Panc1 (cell line): ENCODE measurements at places on chromosomes 12 and 14.

DNA sequence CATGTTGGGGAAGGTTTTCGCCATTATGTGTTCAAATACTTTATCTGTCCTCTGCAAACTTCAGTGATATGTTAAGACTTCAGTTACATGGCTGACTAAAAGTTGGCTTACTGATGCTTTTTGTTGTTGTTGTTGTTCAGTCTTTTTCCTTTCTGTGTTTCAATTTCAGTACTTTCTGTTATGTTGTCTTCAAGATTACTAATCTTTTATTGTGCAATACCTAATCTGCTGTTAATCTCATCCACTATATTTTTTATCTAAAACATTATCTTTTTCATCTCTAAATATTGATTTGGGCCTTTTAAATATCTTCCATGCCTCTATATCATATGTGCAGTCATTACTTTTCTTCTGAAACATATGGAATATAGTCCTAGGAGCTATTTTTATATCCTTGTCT is 7.0 kb downstream of the CGRRF1 start:
- no peak for DNase-seq

DNA sequence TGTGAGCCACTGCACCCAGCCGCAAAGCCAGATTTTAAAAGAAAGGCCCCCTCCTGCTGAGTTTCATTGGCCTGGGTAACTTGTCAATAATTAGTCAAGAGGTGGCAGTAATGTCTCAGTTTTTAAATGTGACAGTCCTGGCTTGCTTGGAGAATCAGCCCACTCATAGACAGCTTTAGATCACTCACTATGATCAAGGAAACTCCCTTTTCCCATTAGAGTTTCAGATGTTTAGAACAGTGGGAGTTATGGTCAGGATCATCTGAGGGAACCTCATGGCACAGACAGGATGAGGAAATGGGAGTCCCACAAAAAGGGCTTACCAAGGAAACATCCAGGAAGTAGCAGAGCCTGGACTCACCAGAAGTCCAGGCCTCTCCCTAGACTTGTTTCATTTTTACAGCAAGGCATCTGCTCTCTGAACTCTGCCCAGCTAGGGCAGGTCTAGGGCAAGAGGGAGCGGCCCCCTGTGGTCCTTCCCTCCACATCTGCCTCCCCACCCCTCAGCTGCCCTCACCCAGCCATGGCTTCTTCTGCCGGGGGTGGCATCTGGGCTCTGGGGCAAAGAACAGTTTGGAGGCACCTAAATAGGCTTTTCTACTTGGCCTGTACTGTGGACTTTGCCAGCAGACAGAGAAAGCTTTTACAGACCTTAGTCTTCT is 11.2 kb downstream of the BCL2L14 start:
- DNase-seq: peak; percentile 20

- no peak for DNase-seq
These were observed 8.8 kb upstream of the CCDC85C start for GRCh38 chr14:99612738-99613330.

DNA sequence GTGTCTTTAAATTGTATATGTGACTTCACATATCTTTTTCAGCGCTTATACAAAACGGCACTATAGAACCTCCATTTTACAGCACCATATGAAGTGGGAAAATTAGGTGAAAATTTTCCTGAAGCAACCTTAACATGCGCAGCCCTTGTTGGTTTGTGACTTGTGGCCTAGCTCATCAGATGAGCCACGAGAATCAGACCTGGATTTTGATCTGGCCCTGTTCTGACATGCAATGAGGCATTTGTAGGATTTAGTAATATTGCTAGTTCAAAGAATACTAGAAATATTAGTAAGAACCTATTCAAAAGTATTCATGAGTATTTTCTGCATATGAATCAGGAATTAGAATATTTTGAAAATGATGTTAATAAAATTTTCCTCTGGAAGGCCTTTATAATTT is 2.9 kb downstream of the CDKN1B start:
- no peak for DNase-seq

DNA sequence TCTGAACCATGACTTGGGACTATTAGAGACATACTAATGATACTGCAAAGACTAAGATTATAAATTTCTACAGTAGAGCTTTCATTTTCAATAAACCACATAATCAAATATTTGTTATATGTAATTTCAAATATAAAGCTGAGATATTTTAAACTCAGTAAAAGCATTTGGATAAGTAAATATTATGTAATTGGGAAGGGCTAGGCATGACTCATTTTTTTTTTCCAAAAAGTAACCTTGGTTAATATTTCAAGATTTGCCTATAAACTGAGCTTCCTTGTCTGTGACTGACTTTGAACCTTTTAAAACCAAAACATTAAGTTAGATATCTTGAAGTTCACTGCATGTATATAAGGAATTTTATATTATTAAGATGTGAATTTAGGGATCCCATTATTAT is 332.5 kb downstream of the CEP128 start:
- no peak for DNase-seq

GRCh38 chr14:97688631-97689336 is 891.6 kb downstream of the VRK1 start:
- no peak for DNase-seq

DNA sequence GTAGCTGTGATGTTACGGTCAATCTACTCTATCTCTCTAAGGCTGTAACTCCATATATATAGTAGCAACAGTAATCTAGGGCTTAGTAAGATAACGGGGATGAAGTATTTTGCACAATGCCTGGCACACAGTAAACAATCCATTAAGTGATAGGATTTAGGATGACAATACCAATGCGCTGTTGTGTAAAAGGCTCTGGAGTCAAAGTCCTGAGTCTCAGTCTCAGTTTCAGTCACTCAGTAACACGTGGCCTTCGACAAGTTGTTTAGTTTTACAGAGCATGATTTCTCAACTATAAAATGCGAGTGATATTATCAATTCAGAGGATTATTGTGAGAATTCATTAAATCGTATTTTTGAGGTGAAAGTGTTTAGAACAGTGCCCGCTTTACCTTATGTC is 162.4 kb downstream of the GARIN6 start:
- no peak for DNase-seq

DNA sequence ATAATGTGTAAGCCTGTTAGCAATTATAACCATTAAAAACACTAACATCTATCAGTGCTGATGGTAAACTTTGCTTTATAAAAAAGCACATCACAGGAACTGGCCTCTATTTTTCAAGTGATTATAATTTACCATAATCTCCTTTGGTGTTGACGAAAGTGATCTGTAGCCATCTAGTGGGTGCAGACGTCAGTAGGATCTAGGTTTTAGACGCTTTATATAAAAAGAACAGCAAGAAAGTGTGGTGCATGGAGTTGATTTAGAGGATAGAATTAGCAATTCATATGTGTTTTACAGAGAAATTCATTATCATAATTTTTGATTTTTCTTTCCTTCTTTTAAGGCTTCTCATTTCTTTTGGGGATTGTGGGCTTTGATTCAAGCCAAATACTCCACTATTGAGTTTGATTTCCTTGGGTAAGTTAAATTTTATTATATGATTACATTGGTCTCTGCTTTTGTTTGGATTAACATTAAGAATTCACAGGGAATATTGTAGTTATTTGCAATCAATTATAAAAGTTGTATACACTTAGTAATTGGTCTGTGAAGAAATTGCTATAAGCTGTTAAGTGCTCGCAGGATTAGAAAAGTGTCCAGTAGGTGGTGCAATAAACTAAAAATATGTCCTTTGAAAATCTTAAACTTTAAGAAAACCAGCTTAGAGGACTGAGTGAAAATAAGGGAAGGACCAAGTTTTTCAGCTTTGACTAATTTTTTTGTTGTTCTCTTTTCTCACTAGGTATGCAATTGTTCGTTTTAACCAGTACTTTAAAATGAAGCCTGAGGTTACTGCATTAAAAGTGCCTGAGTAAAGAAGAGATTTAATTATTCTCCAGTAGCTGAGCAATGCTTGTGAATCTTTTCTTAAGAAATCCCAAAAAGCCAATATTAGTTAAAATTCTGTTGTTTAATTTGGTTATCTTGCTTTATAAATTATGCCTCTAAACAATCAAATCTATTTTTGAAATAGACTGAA is 59.5 kb downstream of the ETNK1 start:
- no peak for DNase-seq

DNA sequence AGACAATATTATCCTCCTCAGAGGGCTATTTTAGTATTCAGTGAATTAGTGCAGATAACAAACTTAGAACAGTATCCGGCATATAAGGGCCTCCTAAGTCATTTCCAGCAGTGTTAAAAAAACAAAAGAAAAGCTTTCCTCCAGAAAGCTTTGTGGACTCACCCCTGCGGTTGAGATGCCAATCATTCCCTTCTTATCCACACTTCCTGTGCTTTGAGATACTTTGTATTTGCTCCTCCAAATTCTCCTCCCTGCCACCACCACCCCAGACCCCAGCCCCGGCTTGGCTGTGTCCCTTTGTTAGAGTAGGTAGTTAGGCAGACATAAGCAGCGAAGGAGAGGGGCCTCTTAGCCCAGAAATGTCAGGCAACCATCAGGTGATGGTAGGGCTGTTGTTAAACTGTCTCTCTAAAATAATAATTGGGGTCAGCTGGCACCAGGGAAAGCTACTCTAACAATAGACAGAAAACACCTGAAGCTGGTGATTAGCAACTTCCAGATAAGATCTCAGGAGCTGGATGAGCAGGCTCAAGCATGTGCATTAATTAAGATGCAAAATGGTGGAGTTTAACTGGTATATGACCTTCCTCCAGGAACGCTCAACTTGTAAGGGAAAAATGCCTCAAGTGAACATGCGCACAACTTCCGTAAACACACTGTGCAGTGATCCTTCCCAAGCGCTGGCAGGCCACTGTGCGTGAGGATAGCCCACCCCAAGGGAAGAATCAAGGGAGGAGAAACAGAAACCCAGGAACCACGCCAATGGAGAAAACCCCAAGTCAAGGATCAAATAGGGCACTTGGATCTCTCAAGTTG is 152.1 kb upstream of the EEA1 start:
- no peak for DNase-seq

DNA sequence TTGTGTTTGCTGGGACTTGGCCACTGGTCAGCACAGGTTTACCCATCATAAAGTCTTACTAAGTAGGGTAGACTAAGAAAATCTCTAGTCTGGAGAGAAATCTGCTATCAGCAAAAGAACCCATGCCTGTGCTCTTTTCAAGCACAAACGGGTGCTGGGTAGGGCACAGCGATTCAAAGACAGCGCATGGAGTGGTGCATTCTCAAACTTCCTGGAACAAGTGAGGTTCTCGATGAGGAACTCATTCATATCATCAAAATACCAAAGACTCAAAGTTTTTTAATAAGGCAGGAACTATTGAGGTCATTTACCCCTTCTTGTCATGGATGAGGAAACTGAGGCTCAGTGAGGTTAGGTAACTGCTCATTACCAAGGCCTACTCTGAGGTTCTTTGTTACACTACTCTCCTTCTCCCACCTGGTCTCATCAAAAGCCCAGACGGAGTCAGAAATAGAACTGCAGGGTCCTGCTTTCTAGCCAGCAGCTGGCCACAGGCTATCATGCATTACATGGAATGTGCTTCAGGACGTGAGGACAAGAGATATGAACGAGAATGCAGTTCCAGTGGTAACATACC is 390.3 kb downstream of the ZFP36L1 start:
- DNase-seq: no peak

GRCh38 chr14:100910888-100911664 is 7.6 kb upstream of the RTL1 start:
- DNase-seq: no peak

DNA sequence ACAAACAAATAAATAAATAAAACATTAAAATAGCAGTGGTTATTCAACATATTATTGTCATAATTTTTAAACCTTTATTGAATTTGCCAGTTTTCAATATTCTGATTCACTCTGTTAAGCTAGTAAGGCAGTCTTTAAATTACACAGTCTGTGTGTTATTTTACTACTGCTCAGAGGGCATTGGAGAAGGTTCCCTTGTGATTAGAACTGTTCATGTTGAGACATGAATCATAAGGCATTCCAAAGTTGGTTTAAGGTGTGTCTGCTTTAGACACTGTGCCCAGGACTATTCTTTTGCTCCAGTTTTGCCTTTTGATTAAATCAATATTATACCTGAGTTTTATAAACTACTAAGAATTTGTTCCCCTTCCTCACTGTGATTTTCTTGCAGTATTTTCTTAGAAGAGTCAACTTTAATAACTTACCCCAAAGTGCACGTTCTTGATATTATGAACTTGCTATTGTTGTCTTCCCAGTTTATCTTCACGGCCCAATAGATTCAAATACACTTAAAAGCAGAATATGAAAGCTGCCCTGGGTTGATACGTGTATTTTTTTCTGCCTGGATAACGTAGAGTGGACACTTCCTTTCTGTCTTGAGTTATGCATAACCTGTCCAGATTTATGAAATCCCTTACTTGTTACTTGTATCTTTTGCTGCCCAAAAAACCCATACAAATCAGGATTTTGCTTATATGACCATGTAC is 105.3 kb upstream of the BCAT1 start:
- DNase-seq: no peak

- no peak for DNase-seq
These were observed 16.2 kb downstream of the KIF21A start for GRCh38 chr12:39426636-39427240.

DNA sequence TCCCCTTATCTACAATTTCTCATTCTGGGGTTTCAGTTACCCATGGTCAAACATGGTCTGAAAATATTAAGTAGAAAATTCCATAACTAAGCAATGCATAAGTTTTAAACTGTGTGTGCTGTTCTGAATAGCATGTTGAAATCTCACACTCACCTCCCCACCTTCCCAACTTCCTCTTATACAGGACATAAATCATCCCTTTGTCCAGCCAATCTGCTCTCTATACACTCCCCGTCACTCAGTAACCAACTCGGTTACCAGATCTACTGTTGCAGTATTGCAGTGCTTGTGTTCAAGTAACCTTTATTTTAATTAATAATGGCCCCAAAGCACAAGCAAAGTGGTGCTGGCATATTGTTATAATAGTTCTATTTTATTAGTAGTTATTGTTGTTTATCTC is 420.5 kb downstream of the GXYLT1 start:
- DNase-seq: no peak

DNA sequence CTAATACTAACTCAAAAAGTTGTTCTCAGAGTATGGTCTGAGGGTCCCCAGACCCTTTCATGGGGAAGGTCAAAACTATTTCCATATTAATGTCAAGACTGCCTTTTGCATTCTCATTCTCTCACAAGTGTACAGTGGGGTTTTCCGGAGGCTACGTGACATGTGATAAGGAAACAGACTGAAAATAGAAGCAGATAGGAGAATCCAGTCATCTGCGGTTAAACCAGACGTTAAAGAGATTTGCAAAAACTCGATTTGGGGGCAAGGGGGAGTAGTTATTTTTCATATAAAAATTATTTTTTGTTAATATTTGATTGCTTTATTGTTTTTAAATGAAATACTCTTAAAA is 1.0 kb upstream of the NAP1L1 start:
- no peak for DNase-seq
